ENCODE measurements at places on chromosomes 16 and 17.

- DNase-seq: no peak
Observed at GRCh38 chr16:3979070-3979469, 98.6 kb upstream of the CREBBP start.

- DNase-seq: no peak
Observed at GRCh38 chr16:67800338-67800926, 5.9 kb downstream of the RANBP10 start.

DNA sequence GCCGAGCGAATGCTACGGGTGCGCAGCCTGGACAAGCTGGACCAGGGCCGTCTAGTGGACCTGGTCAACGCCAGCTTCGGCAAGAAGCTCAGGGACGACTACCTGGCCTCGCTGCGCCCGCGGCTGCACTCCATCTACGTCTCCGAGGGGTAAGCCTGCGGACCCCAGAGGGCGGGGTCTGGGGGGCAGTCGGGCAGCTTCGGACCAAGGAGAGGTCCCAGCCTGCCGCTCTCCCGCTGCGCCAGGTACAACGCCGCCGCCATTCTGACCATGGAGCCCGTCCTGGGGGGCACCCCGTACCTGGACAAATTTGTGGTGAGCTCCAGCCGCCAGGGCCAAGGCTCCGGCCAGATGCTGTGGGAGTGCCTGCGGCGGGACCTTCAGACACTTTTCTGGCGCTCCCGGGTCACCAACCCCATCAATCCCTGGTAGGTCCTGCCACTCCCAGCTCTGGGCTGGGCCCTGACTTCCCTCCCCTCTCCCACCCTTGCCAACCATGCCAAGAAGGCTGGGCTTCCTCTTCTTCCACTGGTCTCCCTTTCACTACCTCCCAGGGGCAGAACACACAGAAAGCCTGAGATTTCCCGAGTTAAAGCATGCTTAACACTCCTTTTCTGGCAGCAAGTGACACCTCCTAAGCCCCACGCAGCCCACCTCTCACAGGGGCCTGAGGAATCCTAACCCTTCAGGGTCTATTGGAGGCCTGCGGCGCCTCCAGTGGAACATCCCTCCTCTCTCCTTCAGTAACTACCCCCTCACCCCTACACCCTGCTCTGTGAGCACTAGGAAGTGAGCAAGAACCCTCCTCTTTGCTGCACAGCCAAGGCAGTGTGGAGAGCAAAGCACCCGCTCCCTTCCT lies 3.2 kb downstream of the NAGS start:
- DNase-seq: no peak

GRCh38 chr17:7573324-7574080 lies 5.9 kb upstream of the CD68 start:
- DNase-seq: peak; percentile 90

GRCh38 chr16:85234310-85235204 lies 122.3 kb upstream of the CIBAR2 start:
- no peak for DNase-seq

DNA sequence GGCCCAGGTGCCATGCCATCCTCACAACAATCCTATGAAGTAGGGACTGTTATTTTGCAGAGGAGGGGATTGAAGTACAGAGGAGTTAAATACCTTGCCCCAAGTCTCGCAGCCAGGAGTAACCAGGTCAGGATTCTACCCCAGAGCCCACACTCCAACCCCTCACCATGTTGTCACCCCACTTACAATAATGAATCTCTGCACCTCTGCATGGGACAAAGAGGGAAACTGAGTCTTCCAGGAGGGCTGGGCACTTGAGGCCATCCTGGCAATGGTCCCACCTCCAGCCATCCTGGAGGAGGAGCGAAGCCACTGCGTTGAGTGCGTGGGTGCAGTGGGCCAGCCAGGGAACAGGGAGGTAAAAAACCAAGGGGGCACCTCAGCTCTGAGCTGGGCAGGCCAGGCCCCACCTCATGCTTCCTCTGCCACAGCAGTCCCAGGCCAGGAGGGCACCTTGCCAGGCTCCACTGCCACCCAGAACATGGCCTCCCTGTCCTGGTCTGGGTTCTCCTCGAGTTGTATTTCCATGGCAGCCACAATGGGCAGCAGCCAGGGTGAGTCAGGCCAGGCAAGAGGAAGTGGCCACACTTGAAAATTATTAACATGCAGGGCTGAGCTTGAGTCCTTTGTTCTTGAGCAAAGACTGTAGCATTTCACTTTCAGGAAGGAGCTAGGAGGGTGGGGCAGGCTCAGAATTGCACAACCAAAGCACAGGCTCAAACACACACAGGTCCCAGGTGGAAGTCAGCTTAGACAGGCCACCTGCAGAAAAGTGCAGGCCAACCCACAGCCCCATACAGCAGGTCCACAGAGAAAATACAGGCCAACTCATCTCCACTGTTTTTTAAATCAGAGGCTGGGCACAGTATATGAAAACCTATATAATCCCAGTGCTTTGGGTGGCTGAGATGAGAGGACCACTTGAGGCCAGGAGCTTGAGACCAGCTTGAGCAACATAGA lies 52.1 kb downstream of the CUEDC1 start:
- DNase-seq: no peak

GRCh38 chr17:39231591-39232551 lies 6.1 kb upstream of the STAC2 start:
- DNase-seq: peak; percentile 19

DNA sequence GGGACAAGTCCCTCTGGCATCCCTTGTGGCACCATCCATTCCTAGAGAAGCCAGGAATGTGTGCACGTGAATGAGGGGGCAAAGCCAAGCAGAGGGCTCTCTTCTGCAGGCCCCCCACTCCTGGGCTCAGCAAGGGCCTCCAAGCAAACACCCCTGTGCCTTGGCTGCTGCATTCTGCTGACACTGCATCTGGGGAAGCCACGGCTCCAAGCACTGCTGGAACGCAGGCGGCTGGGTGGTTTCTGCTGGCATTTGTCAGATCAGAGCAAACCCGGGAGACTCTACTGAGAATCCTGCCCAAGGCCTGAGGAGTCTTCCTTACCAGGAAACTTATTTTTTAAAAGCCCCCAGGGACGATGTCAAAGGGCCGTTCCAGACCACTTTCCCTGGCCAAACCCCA lies 23.3 kb downstream of the ATP6V0D1 start:
- DNase-seq: no peak

DNA sequence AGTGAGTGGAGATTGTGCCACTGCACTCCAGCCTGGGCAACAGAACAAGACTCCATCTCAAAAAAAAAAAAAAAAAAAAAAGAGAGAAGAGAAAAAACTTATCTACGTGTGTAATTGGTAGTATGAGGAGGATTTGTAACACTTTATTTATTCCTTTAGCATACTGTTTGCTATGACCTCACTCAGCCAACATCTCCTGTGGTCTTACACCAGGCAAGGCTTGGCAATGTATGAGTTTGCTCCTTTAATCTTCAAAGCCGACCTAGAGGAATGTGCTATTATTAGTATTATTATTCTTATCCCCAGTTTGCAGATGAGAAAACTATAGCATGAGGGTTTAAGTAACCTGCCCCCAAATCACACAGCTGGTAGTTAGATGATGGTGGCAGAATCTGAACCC lies 35.8 kb upstream of the HAPSTR1 start:
- DNase-seq: no peak

GRCh38 chr17:66903781-66904180 lies 60.7 kb upstream of the CACNG4 start:
- no peak for DNase-seq

- no peak for DNase-seq
Observed at GRCh38 chr17:67644061-67644460, 73.7 kb upstream of the NOL11 start.

DNA sequence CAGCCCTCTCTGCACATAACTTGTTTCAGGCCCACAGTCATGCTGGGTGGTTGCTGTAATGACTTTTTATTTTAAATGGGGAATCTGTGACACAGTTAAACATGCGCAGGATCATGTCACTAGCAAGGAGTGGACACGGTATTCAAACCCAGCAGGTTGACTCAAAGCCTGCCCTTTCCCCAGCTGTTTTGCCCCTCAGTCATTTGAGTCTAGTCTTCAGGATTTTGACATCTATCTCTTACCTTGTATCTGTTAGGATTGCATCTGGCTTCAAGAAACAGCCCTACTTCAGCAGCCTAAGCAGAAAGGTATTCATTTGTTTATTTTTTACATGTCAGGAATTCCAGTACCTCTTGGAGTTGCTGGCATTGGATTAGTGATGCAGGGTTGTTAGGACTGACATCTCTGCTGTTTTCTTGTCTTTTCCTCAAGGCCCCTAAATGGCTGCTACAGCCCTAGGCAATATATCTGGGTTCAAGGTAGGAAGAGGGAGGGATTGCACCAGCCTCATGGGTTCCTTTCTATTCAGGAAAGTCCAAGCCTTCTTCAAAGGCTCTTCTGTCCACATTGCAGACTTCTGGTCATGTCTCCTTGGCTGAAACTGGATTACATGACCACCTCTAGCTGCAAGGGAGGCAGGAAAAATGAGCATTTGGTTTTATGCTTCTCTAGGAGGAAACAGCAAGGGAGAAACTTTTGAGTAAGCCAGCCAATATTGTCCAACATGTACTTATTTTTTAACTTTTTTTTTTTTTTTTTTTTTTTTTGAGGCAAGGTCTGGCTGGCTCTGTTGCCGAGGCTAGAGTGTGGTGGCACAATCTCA lies 22.8 kb downstream of the ABCC1 start:
- no peak for DNase-seq

DNA sequence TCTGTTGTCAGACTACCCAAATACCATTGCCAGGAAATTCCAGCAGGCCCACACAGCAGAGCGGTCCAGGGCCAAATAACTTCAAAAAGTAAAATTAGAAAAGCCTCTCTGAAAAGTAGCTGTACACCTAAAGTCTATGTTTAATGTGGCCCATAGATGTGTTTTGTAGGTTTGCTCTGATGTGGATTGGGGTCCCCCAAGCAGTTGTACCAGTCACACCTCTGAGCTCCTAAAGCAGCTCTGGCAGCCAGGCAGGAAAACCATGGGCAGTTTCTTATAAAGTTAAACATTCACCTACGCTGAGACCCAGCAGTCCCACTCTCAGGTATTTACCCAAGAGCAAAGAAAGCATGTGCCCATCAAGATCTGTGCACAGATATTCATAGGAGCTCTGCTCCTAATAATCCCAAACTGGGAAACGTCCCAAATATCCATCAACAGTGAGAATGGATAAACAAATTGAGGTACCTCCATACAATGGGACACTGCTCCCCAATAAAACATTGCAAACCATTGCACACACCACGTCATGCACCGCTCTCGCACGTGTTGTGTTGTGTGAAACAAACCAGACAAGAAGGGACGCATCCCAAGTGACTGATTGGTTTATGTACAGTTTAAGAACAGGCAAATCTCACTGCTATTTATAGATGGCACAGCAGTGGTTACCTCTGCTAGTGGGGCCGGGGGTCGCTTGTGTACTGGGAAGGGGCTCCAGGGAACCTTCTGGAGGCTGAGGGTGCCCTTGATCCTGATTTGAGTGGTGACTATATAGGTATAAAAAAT lies 15.8 kb upstream of the PRM1 start:
- no peak for DNase-seq

GRCh38 chr17:7186241-7186640 lies 7.1 kb upstream of the ASGR1 start:
- no peak for DNase-seq

DNA sequence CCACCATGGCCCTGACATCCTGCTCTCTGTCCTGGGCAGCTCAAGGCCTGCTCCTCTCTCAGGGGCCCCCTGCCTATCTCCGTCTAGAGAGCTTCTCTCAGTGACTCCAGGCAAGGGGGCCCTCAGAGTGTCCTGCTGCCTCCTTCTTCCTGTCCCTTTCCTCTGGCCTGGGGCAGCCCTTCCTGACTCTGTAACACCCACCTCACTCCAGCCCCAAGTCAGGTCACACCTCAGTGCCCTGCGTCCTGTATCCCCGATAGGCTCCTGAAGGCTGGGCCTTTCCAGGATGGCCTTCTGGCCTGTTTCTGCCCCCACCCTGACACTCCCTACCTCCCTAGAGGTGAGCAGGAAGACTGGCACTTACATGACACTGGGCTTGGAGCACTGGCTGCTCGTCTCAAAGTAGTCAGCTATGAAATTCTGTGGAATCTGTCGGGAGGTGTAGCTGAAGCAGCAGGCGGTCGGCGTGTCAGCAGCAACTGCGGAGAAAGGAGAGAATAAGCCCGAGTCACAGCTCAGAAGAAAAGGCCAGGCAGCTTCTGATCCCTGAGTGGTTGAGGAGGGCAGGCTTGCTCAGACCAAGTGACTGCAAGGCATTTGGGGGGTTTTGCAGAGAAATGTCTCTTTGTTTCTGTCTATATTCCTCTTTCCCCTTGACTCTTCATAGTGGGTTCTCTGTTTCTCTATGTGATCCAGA lies 976 bp downstream of the CCL3L1 start:
- no peak for DNase-seq

- DNase-seq: no peak
Observed at GRCh38 chr16:65315081-65315780, 193.4 kb upstream of the CDH11 start.

DNA sequence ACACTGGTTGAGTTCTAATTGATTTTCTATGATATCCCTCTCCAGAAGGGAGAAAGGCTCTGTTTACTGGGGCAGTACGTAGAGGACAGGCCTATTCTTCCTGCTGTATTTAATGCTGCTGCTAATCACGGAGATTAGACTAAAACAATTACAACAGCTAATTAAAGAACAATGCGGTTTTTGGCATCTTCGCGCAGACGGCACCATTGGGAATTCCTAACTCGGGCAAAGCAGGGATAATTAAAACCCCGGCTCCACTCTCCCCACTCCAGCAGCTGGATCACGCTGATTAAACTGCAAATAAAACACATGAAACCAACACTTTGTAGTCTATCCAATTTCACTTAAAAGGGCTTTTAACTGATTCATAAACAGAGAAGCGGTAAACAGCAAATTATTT lies 147.6 kb downstream of the XYLT1 start:
- DNase-seq: no peak

DNA sequence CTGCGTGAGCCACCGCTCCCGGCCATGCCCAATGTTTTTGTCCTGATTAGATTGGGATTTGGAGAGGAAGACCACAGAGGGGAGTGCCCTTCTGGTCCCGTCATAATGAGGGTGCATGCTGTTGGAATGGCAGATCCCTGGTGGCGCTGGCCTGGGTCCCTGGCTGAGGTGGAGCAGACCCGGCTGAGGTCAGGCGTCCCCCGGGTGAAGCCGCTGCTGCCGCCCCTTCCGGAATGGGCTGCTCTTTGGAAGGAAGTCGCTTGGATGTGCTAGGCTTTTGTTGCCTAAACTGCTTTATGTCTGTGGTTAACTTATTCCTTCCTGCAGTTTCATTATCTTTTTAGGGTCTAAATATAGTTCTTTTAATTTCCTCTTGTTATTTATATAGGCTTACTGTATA lies 120.3 kb upstream of the CHMP6 start:
- no peak for DNase-seq

DNA sequence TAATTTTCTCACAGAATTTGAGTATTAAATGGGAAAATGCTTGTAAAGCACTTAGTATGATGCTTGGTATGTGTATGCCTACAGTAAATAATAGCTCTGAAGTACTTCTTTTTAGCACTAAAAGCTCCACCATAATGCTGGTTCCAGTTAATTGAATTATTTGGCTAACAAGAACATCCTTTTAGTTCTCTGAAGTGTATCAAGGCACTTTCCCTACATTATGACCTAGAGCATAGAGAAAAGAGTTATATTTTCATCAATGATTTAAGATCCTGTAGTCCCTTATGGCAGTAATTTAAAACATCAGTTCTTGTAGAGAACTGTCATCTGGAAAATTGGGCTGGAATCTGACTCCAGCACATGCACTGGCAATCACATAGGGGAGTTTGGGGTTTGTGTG lies 21.9 kb upstream of the PHAF1 start:
- no peak for DNase-seq

Data from T-helper 22 cell (primary cell).